Nucleus accumbens (tissue), 56 donors: ENCODE measurements at places on chromosomes 3 and 15.

DNA sequence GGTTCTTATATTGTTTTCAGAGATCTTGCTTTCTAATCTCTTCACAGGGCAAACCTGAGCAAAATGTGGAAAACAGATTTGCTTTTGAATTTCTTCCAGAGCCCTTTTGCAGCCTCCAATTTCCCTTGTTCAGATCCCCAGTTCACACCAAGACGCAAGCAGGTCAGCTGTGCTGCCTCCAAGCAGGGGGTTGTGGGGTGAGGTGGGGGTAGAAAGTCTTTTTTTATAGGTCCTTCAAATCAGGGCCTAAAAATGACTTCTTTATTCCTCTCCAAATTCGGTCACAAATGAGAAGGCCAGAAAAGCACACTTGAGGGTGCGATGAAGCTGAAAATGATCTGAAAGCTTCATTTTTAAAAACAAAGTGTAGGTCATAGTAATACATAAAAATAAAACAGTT lies 26.3 kb upstream of the AVEN start:
- no peak for DNase-seq

GRCh38 chr15:26841941-26842340 lies 24.9 kb upstream of the GABRA5 start:
- DNase-seq = no peak

DNA sequence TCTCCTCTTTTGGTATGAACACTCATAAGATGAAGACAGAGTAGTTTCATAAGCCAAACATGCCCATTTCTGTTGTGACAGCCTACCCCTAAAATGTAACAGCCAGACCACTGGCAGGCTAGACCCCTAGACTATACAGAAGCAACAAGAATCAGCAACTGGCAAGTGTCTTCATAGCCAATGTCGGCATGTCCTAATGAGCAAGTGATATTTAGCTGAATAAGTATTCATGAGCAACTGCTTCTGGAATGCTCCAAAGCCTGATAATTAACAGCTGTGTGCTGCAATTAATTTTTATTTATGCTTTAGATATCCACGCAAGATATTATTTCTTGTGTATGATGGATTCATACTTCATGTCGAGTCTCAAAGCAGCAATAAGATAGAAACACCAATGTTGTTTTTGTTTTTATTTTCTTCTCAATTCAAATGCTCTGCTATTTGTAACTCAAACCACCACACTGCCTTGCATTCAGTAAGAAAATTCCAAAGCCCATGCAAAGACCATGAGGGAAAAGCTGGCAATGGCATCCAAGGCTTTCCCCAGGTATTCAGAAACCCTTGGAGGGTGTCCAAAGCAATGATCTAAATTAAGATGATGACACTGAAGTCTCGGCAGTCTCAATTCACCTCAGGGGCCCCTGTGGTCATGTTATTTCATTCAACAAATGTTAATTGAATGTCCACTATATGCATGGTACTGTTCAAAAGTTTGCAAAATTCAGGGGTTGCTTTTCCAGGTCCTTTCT lies 167.7 kb upstream of the NECTIN3 start:
- no peak for DNase-seq

GRCh38 chr15:82919231-82919886 lies 33.2 kb downstream of the HOMER2 start:
- DNase-seq = no peak

GRCh38 chr3:57910990-57911389 lies 97.2 kb upstream of the FLNB start:
- no peak for DNase-seq

DNA sequence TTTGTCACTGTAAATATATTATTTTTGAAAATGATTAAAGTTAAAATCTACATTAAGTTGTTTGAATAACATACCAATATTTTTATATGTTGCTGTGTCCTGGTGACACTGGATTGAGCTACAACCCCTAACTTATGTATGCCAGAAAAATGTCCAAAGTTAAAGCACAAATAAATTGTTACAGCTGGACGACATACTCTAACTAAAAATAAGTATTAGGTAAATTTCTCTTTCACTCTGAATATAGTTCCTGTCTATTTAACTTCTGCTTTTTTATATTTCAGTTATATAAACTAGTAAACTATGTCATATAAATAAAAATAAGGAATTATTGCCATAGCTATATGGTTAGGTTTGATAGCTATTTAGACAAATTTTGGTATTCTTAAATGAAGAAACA lies 118.5 kb upstream of the SAMMSON start:
- no peak for DNase-seq

- DNase-seq = no peak
Measured at GRCh38 chr15:62495670-62496614, 330.9 kb upstream of the C2CD4B start.

DNA sequence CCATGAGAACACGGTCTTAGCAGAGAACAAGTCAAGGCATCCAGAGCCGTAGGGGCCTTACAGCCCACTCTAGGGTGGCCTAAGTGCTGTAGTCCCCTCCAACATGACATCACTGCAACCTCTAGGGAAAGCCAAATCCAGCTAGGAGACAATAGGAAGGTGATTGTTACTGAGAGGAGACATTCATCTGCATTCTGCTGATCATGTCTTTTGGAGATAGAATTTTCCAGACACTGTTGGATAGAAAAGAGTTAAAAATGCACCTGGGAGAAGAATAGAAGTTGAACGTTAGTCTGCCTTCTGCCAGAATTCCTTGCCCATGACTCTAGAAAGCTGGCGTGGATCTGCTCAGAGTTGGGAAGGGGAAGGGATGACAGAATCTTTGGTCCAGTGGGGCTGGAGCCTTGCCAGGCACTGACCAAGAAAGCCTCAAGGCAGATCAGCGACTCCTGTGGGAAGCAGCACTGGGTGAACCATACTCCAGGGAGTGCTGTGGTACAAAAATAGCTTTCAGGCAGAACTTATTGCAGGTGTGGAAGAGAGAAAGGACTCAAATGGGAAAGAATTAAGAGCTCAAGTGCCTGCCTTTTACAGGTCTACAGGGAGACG lies 44.8 kb upstream of the RAF1 start:
- no peak for DNase-seq

GRCh38 chr3:34421762-34422161 lies 623.3 kb downstream of the PDCD6IP start:
- DNase-seq = no peak

- no peak for DNase-seq
Measured at GRCh38 chr3:51559411-51559888, 20.9 kb downstream of the RAD54L2 start.

- no peak for DNase-seq
Measured at GRCh38 chr15:77025083-77025901, 30.4 kb downstream of the PSTPIP1 start.

- DNase-seq = no peak
Measured at GRCh38 chr3:142889212-142890014, 530 bp upstream of the PCOLCE2 start.

DNA sequence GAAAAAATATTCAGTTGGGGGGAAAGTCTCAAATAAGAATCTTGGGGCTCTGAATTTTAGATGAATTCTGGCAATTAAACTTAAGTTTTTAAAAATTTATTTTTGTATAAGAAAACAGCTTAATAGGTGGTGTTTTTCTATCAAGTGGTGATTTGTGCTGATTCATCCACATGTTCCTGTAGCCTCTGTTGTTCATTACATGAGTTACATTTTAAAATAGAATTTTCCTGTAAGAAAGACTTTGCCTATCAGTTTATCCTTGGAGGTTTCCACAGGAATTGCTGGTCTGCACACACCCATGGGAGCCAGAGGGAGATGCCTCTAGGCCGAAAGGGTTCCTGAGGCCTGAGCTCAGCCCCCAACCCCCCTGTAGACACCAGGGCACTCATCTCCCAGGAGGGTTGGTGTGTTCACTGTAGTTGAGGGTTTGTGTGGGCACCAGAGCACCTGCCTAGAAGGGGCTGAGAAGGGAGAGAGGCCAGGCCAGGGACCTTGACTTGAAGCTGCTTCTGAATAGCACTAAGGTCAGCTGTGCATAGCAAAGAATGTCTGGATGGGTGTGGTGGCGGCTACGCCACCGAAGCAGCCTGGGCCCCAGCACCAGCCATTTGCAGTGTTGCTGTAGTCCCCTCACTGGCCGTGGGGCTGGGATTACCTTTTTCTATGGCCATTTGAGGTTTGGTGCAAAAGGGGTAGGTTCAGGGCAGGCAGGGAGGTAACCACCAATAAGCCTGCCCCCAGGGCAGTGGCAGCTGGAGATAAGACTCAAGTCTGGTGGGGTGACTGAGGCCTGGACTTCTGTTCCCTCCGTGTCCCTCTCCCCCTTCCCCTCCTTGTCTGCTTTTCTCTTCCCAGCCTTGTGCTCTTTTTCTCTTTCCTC lies 11.9 kb downstream of the DNAJA4 start:
- no peak for DNase-seq

- DNase-seq = no peak
Measured at GRCh38 chr3:179321668-179322285, 1.1 kb upstream of the ZNF639 start.

DNA sequence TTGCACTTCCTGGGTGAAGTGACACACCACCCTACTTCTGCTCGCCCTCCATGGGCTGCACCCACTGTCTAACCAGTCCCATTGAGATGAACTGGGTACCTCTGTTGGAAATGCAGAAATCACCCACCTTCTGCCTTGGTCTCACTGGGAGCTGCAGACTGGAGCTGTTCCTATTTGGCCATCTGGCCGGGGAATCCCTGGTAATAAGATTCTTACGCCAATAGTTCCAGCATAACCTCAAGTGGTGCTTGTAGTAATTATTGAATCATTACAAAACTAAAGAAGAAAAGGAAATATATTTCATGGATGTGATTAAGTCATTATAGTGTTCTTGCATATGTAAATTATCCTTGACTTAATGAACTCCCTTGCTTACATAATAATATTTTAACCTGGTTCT lies 841.9 kb downstream of the CADM2 start:
- DNase-seq = no peak

DNA sequence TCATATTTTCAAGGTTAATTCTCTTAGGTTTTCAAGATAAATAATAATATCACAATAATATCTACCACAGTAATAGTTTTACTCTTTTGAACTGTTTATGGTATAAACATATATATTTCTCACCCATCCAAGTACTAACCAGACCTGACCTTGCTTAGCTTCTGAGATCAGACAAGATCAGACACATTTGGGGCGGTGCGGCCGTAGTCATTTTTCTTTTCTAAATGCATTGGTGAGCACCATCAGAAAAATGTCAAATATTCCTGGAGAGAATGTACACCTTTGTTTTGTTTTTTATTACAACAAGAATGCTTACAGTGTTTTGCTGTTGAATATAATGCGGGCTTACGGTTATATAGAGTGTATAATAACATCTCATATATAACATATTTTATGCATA lies 267.8 kb downstream of the ADAMTS17 start:
- no peak for DNase-seq

DNA sequence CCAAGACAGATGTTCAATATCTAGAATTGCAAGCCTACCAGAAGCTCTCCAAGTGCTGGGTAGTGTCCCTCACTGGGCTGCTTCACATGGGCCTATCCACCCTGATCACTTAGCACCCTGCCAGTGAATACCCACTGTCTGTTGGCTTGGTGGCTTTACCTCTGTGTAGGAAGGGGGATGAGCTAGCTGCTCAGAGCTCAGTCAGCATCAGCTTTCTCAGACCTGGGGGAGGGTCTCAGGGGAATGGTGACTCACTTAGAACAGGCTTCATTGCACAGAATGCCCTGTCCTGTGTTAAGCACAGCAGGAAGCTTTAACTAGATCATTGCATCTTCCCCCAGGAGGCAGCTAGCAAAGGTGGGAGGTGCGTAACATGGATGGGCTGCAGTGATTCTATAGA lies 209.8 kb downstream of the PDCD6IP start:
- DNase-seq = no peak

- no peak for DNase-seq
Measured at GRCh38 chr15:101206176-101206591, 45.7 kb downstream of the CHSY1 start.

DNA sequence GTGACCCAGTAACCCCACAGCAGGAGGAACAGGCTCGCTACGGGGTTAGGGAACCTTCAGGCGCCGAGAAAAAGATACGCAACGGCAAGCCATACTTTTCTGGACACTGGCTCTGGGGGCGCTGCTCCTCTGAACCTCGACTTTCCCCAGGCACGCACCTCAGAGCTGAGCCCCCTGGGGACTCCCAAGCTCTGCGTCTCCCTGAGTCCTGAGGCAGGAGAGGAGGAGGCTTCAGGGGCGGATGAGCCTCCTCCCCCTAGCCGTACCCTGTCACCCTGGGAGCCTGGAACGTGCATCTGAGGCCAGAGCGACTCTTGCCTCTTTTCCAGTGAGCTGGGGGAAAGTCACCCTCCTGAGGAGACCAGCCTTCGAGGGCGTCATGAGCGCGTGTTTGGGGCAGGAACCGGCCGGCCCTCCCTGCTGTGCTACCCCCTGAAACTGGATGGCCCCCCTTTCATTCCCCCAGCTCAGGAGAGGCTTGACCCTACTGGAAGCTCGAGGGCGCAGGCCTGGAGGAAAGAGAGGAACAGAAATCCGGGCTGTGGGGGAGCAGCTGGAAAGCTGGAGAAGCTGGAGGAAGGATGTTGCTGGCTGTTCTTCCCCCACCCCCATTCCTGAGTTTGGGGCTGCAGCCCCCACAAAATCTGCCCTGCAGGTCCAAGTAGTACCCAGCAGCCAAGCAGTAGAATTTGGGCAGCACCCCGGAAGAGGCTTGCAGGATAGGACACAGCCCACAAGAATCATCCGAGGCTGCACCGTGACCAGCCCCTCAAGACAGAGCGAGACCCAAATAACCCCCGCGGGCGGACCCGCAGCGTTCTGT lies 25.1 kb upstream of the POLG start:
- DNase-seq = no peak

DNA sequence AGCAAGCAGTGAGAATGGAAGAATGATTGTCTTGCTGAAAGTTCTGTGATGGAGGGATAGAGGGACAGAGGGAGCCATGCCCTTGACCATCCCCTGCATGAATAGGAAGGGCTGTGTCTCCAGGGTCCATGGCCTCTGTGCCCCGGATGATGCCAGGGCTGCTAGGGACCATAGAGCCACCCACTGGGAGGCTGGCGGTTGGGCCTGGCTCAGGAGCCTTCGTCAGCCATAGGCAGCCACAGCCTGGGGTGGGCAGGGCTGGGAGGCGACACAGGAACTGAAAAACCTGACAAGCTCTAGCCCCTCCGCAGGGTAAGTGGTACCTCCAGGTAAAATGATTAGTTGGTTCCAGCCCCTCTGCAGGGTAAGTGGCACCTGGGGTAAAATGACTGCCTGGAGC lies 19.1 kb upstream of the LAMP3 start:
- no peak for DNase-seq

DNA sequence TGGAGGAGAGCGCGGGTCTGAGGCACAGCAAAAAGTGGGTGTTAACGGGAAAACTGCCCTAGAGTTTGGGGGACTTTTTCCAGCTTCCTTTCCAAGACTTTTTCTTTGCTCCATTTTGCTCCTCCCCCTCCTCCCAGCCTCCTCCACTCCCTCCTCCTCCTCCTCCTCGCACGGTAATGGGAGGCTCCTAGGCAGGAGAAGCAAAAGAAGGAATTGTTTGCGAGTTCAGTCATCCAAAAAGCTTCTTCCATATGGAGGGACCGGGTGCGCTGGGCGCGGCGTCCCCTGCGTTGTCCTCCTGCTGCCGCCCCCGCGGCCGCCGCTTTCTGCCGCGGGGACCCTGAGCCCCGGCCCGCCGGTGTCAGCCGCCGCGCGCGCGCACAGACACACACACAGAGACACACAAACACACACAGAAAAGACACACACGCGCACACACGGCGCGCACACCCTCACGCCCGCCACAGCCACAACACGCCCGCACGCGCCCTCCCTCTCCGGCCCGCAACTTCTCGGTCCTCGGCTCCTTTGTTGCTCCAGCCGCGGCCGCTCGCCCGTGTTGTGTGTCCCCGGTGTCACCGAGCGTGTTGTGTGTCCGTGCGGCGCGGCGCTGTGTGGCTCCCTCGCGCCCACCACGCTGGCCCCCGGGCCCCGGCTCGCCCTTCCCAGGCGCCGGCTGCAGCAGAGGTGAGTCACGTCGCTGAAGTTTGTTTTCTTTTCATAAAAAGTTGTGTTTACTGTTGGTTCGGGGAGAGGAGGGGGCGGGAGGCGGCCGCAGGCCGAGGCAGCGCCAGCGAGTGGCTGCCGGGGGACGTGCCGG lies at the start of gene BOC:
TSS of gene BOC (plus strand) at position 228 of the 820 bp plus-strand sequence. CDS start 38,246 bp downstream, outside the sequence.
- no peak for DNase-seq
